Stimulated activated CD4-positive, alpha-beta T cell treated with anti-CD3 and anti-CD28 coated beads, Interleukin-15, amount 100 ng/mL, for 1 hour (primary cell): ENCODE measurements at places on chromosomes 5 and 9.

- no peak for DNase-seq
Measured at GRCh38 chr5:10627160-10627701, 63.4 kb downstream of the ANKRD33B start.

- DNase-seq: no peak
Measured at GRCh38 chr5:96962540-96962991, 26.7 kb downstream of the LNPEP start.

- DNase-seq: no peak
Measured at GRCh38 chr5:147065071-147065470, 169.8 kb upstream of the STK32A start.

GRCh38 chr9:72129271-72130156 lies 19.7 kb upstream of the GDA start:
- no peak for DNase-seq

DNA sequence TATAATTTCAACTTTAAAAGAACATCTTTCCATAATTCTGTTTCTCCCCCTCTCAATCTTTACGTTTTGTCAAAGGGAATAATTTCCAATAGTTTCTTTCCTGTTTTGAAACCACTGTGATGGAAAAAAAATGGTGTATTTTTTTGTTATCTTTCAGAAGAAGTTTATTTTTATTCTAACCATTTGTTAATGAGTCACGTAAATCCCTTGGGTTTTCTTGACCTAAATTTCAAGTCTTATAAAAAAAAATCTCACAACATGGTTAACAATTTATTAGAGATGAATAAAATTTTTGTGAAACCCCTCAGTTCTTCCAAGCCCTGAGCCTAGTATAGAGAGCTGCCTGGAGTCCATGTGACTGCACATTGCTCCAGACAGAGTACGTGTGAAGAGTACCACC lies 106.1 kb upstream of the FBXL17 start:
- DNase-seq: no peak

DNA sequence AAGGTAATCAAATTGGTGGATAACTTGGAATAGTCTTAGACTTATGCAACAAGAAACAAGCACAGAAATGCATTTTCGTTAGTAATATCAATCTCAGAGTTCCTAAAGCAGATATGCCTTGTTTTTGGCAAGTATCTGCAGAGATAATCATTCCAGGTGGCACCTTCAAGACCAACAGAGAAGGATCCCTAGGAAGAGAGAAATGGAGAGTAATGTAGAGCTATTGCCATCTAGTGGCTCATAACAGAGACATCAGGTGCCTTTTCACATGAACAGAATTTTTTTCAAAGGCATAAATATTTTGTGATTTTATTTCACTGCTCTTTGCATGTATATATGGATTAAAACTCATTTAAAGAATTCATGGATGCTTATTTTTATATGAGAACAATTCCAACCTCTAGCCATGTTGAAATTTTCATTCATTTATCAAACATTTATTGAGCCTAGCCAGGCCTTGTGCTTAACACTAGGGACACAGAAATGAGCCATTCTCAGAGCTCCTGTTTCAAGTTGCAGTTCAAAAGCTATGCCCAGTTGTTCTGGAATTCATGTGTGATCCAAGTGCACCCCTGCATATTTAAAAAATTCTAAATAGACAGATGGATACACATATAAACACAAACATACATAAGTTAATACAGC lies 117.5 kb upstream of the OR13F1 start:
- no peak for DNase-seq

DNA sequence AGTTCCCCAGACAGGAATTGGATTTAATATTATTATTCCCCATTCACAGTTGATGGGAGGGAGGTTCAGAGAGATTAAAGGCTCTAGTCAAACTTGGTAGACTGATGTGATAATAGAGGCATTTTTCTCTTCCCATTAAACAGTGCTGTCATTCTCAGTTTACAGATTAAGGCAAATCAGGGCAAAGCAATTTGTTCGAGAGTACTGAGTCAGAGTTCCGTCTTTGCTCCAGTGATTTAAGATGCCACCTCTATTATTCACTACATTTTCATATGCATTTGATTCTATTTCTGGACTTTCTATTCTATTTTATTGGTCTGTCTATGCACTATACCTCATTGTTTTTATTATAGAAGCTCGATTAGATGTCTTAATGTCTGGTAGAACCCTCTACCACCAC lies 201.0 kb upstream of the RAI14 start:
- no peak for DNase-seq

- DNase-seq: no peak
Measured at GRCh38 chr5:58653521-58653920, 70.6 kb downstream of the RAB3C start.

- DNase-seq: no peak
Measured at GRCh38 chr9:136943291-136944211, 987 bp downstream of the FBXW5 start.

DNA sequence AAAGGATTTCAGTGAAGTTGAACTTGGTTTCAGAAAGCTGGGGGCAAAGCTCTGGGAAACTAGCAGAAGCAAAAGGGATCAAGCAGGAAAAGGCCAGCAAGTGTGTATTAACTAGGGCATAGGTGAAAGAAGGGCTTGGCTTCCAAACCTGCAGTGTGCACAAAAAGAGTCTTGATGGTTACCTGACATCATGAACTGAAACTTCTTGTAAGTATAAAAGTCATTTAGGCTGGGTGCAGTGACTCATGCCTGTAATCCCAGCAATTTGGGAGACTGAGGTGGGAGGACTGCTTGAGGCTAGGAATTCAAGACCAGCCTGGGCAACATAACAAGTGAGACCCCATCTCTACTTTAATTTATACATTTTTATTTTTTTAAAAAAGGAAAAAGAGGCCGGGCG lies 216.4 kb downstream of the EPB41L4A start:
- DNase-seq: no peak
